Left ventricle myocardium superior (tissue), 1 donor: ENCODE measurements at places on chromosomes 4 and X.

DNA sequence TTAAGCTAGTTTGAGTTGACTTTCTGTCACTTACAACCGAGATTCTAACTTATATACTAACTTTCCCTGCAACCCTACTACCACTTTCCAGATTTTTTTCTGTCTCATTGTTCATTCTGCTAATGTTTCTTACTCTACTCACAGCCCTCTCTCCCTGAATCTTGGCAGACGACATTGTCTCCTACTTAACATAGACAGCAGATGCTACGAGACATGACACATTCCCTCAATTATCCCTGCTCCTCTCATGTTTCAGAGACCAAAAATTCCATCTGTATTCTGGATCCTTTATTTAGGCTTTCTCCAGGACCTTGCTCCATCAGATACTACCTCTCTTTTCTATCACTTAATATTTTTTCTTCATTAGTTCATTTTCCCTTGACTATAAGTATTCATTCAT lies 379.1 kb upstream of the TEX13C start:
- no peak for DNase-seq

DNA sequence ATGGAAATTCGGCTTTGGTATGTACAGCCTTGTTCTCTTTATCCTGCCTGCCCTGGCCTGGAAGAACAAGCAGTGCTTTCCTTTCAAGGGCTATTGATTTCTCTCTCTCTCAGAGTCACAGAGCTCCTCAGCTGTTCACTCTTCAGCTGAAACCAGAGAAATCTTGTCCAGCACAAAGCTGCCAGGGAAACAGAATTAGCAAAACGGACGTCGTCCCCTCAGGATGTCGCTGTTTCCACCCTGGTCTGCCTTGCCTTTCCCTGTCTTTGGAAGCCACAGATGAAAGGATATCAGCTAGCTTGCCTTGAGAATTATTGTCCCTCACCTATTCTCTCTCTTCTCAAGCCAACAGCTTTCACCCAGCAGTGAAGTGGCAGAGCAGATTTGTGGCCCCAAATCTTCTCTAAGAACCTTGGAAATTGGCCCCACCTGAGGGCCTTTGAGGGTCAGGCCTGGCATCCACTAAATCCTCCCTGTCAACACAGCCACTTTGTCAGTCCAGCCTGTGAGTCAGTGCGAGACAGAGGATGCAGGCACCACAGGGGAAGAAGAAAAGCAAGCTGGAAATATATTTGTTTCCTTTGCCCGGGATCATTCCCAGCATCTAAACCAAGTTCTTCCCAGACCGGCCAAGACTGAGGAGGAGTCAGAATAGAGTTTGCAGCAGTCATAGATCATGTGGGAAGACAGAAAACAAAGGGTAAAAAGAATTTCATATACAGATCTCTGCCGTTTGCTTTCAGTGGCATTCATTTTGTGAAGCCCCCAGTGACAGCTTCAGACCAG lies 63.8 kb upstream of the MTM1 start:
- no peak for DNase-seq

DNA sequence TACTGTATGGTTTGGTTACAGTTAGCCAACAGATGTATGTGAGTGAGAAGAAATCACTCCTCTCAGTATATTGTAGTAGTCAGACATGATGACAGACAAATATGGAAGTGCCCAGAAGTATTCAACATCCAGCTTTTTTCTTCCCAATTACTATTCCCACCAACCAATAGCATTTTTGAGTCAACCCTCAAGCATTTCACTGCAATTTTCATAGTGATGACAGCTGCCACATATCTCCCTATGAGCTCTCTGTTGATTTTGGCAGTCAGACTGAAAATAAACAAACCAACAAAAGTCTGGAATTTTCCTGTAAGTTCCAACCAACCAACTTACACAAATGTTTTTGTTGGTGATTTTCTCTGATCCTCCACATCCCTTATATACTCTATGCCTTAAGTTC lies 8.2 kb upstream of the TRAM1L1 start:
- DNase-seq = no peak

DNA sequence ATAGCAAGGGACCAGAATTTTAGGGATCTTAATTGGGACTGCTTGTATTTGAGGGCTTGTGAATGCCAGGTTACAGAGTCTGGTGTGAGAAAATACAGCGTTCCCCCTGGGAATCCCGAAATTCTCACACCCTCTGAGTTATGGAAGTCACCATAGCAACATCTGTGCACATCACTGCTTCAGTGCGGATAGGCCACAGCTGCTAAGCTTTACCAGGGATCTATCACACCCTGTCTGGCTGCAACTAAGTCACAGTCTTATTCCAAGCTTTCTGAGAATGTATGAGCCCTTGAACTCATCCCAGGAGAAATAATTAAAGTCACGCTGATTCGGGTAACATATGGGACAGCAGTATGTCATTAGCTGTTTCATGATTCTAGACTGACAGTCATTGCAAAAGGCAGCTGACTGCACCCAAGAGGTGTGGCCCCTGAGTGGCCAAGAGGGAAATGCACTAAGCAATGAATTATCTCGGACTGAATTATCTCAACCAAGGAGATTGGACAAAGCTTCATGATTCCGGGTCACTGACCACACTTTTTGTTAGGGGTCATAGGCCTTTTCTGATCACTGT lies 46.7 kb upstream of the BTC start:
- no peak for DNase-seq

DNA sequence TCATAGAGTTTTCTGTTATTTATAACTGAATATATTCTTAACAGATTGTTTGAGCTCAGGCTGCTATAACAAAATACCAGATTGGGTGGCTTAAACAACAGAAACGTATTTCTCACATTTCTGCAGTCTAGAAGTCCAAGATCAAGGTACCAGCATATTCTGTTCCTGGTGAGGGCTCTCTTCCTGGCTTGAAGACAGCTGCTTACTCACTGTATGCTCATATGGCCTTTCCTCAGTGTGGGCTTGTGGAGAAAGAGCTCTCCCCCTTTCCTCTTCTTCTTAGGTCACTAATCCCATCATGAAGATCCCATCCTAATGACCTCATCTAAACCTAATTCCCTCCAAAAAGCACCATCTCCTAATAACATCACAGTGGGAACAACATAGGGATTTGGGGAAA lies 117.8 kb downstream of the RASGEF1B start:
- DNase-seq = no peak
